Stimulated activated CD8-positive, alpha-beta memory T cell treated with anti-CD3 and anti-CD28 coated beads, Interleukin-2, amount 100 ng/mL, for 1 hour (primary cell): ENCODE measurements at places on chromosomes 1 and 21.

DNA sequence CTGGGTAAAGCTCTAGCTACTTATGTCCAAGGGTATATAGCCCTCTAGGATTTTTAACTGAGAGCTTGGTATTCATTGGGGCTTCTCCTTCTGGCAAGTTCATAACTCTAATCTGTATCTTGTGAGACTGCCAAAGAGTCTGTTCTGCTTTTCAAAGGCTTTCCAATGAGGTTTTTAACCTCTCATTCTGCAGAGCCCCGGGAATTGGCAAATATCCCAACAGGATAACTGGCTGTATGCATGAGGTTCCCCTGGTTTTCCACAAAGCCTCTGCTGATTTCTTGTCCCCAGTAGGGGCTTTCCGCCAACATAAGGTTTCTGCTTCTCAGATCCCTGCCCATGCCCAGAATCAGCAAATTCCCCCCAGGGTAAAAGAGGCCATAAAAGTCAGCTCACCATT is 40.9 kb downstream of the RPL5 start:
- DNase-seq = no peak

DNA sequence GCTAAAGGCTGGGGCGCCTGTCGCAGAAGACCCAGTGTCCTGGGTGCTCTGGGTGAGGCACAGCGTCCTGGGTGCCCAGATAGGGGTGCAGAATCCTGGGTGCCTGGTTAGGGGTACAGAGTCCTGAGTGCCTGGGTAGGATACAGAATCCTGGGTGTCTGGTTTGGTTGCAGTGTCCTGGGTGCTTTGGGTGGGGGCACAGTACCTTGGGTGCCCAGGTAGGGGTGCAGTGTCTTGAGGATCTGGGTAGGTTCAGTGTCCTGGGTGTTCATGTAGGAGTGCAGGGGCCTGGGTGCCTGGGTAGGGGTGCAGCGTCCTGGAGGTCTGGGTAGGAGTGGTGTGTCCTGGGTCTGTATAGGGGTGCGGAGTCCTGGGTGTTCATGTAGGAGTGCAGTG is 178.7 kb downstream of the CAMTA1 start:
- no peak for DNase-seq

DNA sequence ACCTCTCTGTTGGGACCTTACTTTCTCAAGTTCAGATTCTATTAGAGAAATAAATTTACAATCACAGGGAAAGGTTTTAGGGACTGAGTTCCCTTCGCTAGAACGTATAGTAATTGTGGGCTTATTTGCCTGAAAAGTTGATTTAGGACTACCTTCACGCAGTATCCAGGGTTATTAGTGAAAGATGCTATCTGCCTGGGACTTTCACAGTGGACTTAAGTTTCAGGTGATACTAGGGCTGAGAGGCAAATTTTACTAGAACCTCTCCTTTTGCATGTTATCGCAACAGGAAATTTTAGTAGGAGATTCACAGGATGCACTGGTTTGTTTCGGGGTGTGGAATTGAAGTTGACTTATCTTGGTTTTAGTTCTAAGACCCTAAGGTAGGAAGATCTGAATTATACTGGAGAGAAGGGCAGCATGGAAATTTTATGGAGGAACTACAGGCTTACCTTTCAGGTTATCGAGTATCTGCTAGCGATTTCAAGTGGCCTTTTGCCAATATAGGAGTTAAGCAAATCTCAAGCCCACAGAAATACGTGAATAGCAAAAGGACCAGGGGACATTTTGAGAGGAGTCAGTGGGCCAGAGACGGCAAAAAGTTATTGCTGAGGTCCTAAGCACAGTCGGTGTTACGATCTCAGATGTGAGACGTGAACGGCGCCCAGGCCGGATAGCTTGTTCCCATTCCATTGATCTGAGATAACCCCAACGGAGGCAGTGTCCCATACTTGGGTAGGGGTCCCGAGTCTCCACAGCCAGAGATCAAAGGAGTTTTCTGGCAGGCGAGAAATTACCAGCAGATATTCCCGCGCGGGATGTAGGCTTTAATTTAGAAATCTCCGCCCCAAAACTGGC is 723 bp upstream of the GNAI3 start:
- DNase-seq = no peak

DNA sequence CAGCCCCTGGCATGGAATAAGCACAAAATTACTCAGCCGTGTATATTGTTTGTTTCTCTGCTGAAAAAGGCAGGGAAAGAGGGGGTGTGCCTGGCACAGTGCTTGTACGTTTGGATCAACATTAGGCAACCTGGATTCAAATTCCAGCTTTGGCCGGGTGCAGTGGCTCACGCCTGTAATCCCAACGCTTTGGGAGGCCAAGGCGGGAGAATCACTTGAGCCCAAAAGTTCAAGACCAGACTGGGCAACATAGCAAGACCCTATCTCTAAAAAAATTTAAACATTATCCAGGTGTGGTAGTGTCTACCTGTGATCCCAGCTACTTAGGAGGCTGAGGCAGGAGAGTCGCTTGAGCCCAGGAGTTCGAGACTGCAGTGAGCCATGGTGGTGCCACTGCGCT is 152.9 kb upstream of the TMEM51 start:
- DNase-seq = no peak

GRCh38 chr1:41743366-41743765 is 175.4 kb downstream of the HIVEP3 start:
- no peak for DNase-seq

DNA sequence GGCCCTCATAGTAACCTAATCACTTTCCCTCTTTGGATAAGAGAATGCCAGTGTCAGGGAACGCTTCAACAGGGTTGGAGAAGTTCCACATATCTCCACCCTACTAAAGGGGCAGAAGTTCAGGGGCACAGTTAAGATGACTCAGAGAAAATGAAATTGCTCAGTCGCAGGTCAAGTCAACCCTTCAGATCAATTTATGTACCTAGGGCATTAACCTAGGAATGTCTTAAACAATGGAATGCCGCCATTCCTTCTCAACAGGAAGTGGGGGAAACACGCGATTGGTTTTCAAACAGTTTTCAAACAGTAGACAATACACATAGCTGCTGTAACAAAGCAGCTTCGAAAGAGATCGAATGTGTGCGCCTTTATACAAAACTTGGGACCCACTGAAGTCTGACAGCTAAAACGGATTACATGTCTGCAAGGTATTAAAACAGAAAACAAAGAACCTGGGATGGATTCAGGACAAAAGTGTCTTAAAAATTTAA is 897 bp downstream of the SLC25A24 start:
- no peak for DNase-seq
